ENCODE measurements at places on chromosomes 5 and 9.

GRCh38 chr5:151903243-151903653 lies 21.4 kb downstream of the GLRA1 start:
- DNase-seq: no peak

- DNase-seq: peak; percentile 5
Observed at GRCh38 chr9:95506428-95506677, 10.4 kb downstream of the PTCH1 start.

DNA sequence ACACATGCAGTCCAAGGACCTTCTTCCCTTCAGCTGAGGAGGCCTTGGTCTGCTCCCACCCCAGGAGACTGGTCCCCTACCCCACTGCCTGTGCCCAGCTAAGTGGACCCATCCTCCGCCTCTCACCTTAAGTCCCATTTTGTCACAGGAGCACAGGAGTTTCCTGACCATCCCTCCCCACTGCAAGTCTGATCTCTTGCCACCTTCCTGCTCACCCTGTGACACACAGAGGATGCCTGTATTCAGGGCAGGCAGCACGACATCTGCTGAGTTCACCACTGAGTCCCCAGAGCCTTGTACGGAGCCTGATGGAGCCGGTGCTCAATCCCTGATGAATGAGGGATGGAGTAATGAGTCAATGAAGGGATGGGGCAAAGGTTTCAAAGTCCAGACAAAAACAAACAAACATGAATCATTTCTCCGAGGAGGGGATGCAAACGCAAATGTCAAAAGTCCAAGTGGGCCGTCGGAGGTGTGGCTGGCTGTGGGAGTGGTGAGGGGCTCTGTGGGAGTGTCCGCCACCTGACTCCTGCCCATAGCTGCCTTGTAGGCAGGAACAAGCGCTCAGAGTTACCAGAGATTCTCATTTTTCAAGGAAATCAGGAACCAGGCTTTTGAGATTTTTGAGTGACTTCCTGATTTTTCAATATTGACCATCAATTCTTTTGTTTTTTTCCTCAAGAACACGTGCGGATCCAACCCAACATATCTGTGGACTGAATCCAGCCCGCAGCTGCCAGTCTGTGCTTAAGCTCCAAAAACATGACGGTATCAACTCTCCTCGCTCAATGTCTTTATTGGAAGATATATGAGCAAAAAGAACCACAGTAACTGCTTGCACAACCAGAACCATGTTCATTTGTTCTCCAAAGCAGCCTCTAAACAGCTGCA lies 4.4 kb downstream of the RAPGEF1 start:
- no peak for DNase-seq

- DNase-seq: no peak
Observed at GRCh38 chr5:407051-407450, 35.9 kb upstream of the EXOC3 start.

GRCh38 chr9:88722753-88723152 lies 187.8 kb downstream of the NXNL2 start:
- DNase-seq: no peak

GRCh38 chr5:170111088-170111785 lies 5.5 kb downstream of the FOXI1 start:
- DNase-seq: no peak

- DNase-seq: no peak
Observed at GRCh38 chr5:125207856-125208255, 461.4 kb upstream of the ZNF608 start.

- DNase-seq: no peak
Observed at GRCh38 chr9:98365781-98366180, 110.3 kb upstream of the TBC1D2 start.

DNA sequence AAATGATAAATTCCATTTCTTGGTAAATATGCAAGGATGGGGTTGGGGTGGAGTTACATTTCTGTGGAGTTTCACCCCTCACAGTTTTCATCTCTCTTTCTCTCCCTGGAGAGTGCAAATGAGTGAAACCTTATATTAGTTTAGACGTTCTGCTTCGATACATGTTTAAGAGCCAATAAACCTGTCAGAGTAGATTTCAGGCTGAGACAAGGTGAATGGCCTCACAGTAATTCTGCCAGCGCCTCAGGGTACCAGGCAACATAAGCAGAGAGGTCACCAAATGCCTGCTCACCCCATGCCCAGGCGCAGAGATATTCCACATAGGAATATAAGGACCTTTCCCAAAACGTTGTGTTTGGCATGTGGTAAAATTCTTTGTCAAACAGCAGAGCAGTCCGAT lies 154.9 kb upstream of the VLDLR start:
- DNase-seq: no peak

DNA sequence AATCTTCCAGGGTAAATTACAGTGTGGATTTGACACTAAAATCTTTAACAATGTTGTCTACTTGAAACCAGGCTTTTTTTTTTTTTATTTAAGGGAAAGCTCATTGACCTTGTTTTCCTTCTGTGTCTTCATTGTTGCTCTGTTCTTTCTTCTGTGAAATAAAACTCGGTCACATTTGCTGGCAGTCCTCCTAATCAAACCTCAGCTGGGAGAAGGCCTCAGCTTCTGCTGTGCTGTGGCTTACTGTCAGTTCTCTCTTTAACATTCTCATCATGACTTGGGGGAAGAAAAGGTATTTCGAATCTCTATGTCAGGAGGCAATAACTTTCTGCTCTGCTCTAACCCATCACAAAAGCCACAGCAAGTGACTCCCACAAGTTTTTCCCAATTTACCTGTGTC lies 268.9 kb downstream of the ZNF608 start:
- DNase-seq: peak; percentile 49

DNA sequence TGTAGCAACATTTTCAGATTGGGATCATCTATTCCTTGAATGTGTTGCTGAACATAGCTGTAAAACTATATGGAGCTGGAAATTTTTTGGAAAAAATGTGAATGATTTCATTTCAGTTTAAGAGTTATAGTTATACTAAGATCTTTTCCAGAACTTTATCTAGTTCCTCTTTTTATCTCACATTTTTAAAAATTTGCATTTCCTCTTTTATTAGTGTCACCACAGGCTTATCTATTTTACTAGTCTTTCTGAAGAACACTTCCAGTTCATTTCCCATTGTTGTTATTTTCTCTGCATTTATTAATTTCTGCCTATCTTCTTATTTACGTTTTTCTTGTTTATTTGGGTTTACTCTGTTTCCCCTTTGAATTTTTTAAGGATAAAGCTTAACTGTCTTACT lies 46.0 kb upstream of the FSTL4 start:
- no peak for DNase-seq
